H9 (cell line): ENCODE measurements at places on chromosomes 6 and 20. TPM values are rescaled to one million over a fixed set of nuclear protein-coding genes. Genes with fewer than 3 reads are reported as not detected.

DNA sequence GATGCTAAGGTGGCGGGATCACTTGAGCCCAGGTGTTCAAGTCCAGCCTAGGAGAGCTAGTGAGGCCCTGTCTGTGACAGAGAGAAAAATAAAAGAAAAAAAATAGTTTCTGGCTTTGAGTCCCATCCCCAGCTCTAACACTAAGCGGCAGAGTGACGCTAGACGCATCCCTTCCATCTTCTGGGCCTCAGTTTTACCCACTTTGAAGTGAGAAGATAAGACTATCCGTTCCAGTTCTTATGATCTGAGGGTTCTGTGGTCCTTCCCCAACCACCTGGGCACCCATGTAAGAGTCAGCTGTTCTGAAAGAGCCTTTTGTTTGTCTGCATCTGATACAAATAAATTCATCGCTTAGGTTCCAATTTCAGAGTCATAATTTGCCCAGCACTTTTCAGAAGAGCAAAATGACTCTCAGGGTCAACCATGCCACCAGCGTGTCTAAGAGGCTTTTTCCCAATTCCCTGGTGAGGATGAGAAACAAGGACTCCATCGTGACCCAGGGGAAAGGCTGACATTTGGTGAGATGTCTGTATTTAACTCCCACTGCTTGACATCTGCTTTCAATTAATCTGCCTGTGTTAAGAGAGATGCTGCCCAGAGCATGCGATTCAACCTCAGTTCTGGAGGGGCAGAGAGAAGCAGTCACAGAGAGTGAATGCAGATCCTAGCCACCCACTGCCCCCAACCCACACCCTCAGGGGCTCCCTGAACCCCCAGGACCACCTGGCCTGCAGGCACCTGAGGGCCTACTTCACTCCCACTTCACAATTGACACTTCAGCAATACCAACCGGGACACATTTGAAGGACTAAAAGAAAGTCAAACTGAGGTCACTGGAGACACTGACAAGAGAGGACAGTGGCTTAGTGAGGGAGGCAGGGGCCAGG is 131.6 kb upstream of the TOP1 start:
- no peaks in the 10 kb centered on the region for H3K27me3 ChIP-seq
- no peak overlapping the region for H3K4me3 ChIP-seq
- DNase-seq, result no peak
- no peak overlapping the region for H3K27ac ChIP-seq
- H3K36me3 ChIP-seq, result no peaks in the 10 kb centered on the region
- H3K4me1 ChIP-seq, result no peaks in the 10 kb centered on the region

DNA sequence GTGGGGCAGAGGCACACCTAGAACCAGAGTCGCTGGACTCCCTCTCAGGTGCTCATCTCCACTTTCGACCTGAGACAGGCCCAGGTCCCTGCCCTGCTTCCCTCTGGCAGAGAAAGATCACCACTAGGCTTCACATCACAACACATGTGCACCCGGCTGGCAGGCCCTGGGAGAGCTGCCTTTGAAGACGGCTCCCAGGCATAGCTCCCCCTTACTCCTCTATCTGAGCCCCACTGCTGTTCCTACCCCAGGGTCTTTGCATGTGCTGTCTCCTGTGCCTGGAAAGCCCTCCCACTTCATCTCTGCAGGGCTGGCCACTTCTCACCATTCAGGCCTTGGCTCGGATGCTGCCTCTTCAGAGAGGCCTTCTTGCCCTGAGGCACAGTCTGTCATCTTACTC is 89.2 kb downstream of the NOL4L start:
- H3K4me3 ChIP-seq, result no peak overlapping the region
- no peaks in the 10 kb centered on the region for H3K36me3 ChIP-seq
- H3K27ac ChIP-seq, result no peak overlapping the region
- no peaks in the 10 kb centered on the region; the same call in 1 of the 2 replicates for H3K4me1 ChIP-seq

DNA sequence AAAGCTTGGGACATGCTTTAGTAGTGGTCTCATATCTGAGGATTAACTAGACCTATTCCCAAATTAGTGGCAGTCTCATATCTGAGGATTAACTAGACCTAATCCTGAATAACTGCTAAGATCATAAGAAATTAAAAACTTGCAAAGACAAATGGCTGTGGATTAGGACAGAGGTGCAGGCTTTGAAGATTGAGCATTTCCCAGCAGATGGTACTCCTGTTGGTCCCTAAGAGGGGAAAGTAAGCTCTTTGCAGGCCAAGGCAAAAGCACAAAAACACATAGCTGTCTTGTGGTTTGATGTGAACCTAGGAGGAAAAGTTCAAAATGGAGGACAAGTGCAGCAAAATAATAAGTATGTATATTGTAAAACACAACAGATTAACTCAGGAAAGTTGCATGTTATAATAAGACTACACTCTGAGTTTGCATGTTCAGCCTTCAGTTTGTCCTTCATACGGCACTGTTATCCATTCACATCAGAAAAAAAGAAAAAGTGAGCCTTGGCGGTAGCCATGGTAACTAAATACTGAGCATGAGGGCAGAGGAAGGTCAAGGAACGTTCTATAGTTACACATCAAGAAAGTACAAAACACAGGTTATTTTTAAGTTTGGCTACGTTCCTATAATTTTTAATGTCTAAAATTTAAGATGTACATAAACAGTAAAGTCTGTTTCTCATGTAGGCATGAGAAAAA is 62.8 kb downstream of the FILIP1 start:
- H3K27ac ChIP-seq, result no peak overlapping the region
- H3K4me3 ChIP-seq, result no peak overlapping the region
- H3K4me1 ChIP-seq, result no peaks in the 10 kb centered on the region
- H3K27me3 ChIP-seq, result no peaks in the 10 kb centered on the region
- H3K36me3 ChIP-seq, result no peaks in the 10 kb centered on the region

GRCh38 chr6:147567141-147567805 is 58.8 kb downstream of the SAMD5 start:
- no peak overlapping the region for H3K4me3 ChIP-seq
- no peak overlapping the region for H3K27ac ChIP-seq
- no peaks in the 10 kb centered on the region for H3K27me3 ChIP-seq
- no peaks in the 10 kb centered on the region for H3K4me1 ChIP-seq
- H3K36me3 ChIP-seq, result no peaks in the 10 kb centered on the region

DNA sequence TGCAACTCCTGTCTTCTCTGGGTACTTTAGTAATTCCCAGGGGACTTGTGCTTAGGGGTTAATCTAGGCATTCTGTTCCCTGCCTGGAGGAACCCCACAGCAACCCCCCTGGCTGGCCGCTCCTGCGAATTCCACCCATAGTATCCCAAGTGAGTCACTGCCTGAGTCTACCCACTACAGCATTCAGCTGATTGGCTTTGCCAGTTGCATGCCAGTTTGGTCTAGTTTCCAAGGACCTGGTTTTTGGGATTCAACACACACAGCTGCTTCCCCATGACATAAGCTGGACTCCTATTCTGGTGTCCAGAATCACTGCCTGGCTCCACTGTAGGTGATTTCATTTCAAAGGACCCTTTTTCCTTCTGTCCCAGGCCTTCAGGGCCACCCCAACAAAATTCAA is 40.3 kb downstream of the PLCG1 start:
- H3K4me1 ChIP-seq, result peaks cover 3% of the 10 kb centered on the region; the same call in 1 of the 2 replicates

The TAAR5 gene
- total RNA-seq, result not detected in 2 replicates

DNA sequence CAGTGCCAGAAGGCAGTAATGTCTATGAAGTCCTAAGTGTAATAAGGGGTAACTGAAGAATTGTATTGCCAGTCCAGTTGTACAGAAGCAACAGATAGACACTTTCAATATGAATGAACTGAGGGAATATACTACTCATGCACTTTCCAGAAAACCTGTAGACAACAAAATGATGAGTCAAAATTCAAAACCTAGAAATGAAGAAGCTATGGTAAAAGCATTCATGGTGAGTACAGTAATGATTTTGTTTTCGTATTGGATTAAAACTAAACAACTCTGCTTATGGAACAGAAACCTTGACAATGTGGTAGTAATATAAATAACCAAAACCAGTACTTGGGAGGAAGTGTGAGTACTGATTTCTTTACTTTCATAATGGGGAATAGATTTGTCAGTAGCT is 35.0 kb downstream of the ARMC2 start:
- no peak overlapping the region for H3K27ac ChIP-seq
- H3K4me3 ChIP-seq, result no peak overlapping the region
- H3K27me3 ChIP-seq, result no peaks in the 10 kb centered on the region
- no peaks in the 10 kb centered on the region for H3K4me1 ChIP-seq
- DNase-seq, result no peak

The KIFC1 gene
- total RNA-seq, result 73.1 and 73.8 TPM in 2 replicates

- H3K4me3 ChIP-seq, result no peak overlapping the region
- no peaks in the 10 kb centered on the region for H3K27me3 ChIP-seq
- peaks cover 5% of the 10 kb centered on the region for H3K36me3 ChIP-seq
Measured at GRCh38 chr6:156279261-156279969, 497.8 kb upstream of the ARID1B start.

The DLK2 gene
- 0.57 and 0.96 TPM in 2 replicates for total RNA-seq

The BPIFA1 gene
- total RNA-seq, result not detected in 2 replicates

DNA sequence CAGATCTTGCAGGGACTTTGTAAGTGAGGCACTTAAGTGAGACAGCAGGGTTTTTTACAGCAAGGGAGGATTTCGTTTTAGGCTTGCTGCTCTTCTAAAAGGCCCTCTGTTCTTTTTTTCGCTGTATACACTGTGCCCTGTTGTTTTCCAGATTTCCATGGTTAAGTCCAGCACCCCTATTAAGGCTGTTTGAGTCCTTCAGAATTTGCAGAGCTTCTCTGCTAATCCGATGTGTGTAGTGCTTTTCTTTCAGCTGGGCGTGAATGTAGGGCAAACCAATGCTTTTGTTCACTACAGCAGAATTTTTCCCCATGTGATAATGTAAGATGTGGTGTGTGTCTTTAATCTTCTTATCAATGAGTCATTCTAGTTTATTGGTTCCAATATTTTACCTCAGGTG is 200.5 kb upstream of the RREB1 start:
- H3K27me3 ChIP-seq, result no peaks in the 10 kb centered on the region
- H3K4me1 ChIP-seq, result no peaks in the 10 kb centered on the region

The PHF20 gene
- 50.3 and 55.3 TPM in 2 replicates for total RNA-seq
